ENCODE measurements at places on chromosomes 3 and 15.

- no peak overlapping the region for H3K4me3 ChIP-seq
- peaks cover 19% of the 10 kb centered on the region for H3K36me3 ChIP-seq
- DNase-seq, result no peak
- H3K4me1 ChIP-seq, result peaks cover 50% of the 10 kb centered on the region
- H3K27ac ChIP-seq, result no peak overlapping the region
- H3K27me3 ChIP-seq, result peaks cover 13% of the 10 kb centered on the region
These were observed 68.2 kb downstream of the EFCAB12 start for GRCh38 chr3:129360171-129360611.

DNA sequence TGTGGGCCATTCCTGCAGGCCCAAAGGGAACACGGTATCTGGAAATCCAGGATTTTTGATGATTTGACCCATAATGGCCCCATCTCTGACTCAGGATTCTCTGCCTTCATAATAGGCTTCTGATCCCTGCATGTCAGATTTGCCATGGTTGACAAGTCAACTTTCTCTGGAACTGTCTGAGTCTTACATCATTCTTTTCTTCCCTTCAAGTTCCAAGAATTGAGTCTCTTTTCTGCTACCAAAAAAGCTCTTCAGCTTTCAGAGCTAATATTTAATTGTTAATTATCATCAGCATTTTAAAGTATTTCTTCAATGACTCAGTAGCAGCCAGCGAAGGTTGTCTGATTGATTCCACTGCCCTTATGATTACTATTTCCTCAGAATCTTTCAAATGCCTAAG, 244.4 kb upstream of the COL8A1 start:
- DNase-seq, result no peak
- no peaks in the 10 kb centered on the region for H3K4me1 ChIP-seq
- H3K36me3 ChIP-seq, result peaks cover 2% of the 10 kb centered on the region
- H3K27ac ChIP-seq, result no peak overlapping the region

DNA sequence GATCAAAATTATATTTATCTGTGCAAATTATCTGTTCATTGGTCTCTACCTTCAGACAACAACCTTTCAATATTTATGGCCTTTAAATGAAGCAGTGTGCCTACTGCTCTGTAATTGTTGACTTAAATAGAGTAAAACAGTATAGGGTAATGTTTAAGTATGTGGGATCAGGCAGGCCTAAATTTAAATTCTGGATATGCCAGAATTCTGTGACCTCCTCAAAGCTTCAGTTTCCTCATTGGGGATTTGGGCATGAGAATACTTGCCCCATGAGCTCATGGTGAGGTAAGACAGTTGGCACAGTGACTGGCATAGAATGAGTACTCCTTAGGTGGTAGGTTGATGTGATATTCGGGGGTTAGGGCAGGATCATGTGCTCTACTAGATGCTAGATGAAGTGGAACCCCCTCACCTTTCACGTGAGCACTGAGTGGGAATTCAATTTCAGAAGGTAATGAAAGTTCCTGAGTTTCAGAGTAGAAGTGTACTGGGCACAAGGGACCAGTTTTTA, 14.9 kb downstream of the ARL8B start:
- peaks cover 25% of the 10 kb centered on the region for H3K36me3 ChIP-seq
- H3K4me3 ChIP-seq, result no peak overlapping the region
- H3K4me1 ChIP-seq, result peaks cover 39% of the 10 kb centered on the region
- no peak for DNase-seq

DNA sequence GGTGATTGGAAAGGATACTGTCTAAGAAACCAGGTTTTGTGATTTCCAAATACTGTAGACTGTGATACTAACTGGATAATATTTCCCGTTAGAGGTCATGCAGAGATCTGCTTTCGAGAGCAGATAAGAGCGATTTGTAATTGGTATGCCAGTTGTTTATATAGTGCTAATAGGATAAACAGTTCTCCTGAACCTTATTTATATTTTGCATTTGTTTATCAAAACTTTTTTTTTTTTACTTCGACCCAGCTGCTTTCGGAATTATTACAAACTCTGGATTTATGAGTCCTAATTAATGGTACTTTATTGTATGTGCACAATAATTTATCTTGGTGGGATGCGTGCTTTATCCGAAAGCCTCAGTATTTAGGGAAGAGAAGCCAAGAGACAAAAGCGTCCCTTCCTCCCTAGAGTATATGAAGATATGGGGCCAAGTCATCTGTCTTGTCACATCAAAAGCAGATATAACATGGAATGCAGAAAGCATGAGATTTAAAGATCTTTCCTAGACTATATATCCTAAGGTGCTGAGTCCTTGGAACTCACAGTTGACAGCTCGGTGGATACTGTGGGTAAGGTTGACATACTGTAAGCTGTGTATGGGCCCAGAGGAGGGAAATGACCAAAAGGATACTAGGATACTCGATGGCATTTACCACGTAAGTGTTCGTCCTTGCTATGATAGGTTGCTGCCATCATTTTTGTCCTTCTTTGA, 62.2 kb downstream of the SMAD6 start:
- DNase-seq, result no peak
- no peak overlapping the region for H3K4me3 ChIP-seq
- peaks cover 4% of the 10 kb centered on the region for H3K36me3 ChIP-seq
- H3K27me3 ChIP-seq, result peaks cover 3% of the 10 kb centered on the region

GRCh38 chr15:92817339-92817886, 82.7 kb upstream of the CHD2 start:
- H3K4me1 ChIP-seq, result peaks cover 67% of the 10 kb centered on the region
- no peaks in the 10 kb centered on the region for H3K36me3 ChIP-seq
- no peak for DNase-seq

DNA sequence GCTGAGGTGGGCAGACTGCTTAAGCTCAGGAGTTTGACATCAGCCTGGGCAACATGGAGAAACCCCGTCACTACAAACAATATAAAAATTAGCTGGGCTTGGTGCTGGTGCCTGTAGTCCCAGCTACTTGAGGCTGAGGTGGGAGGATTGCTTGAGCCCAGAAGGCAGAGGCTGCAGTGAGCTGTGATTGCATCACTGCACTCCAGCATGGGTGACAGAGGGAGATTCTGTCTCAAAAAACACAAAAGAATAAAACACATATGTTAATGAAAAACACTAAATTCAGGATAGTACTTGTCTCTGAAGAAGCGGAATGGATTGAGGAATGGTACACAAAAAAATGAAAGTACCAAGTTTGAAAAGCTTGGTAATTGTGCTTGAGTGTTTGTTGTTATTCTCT, 128.0 kb upstream of the PLXND1 start:
- H3K27me3 ChIP-seq, result no peaks in the 10 kb centered on the region
- no peaks in the 10 kb centered on the region for H3K4me1 ChIP-seq
- H3K27ac ChIP-seq, result no peak overlapping the region
- peaks cover 5% of the 10 kb centered on the region for H3K36me3 ChIP-seq
- no peak overlapping the region for H3K4me3 ChIP-seq

All from nephron progenitor cell (in vitro differentiated cells).